ENCODE measurements at places on chromosomes 12 and 14.

GRCh38 chr12:10610188-10610587 lies 3.2 kb downstream of the MAGOHB start:
- DNase-seq: no peak

- DNase-seq: no peak
Measured at GRCh38 chr12:115456946-115457689, 773.1 kb upstream of the TBX3 start.

- no peak for DNase-seq
Measured at GRCh38 chr14:99258876-99259726, 12.9 kb downstream of the BCL11B start.

- no peak for DNase-seq
Measured at GRCh38 chr12:130166306-130166705, 4.0 kb downstream of the FZD10 start.

GRCh38 chr12:3214526-3215365 lies 137.6 kb downstream of the TSPAN9 start:
- DNase-seq: no peak

- peak; percentile 61 for DNase-seq
Measured at GRCh38 chr14:93892923-93893558, 34.1 kb upstream of the FAM181A start.

- no peak for DNase-seq
Measured at GRCh38 chr12:28601570-28602058, 411.4 kb downstream of the CCDC91 start.

- DNase-seq: no peak
Measured at GRCh38 chr12:104212516-104212915, 3.1 kb upstream of the TXNRD1 start.

DNA sequence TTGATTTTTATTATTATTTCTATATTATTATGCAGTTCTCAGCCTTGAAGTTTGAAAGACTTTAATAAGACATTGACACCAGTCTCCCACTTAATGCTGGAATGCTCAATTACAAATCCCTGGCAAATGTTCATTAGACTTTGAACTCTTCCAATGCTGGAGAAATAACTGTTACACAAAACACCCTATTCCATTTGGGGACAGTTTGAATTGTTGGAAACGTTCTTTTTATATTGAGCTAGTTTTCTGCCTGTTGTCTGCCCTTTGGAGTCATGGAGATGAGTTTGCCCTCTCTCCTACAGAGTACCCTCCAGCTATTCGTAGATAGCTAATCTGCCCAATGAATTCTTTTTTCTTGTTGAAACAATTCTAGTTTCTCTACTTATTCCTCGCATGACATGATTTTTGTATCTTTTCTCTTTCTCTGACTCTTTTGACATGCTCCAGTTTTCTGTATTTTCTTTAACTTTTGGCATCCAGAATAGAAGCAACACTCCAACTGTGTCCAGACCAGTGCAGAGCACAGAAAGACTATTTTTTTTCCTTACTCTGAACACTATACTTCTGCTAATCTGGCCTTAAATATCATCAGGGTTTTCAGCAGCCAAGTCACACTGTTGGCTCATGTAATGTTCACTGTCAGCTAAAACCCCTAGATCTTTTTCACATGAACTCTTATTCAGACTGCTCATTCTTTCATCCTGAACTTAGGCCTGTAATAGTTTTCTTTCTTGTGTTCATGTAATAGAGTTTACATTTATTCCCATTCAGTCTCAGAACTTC lies 379.3 kb downstream of the RAD51B start:
- no peak for DNase-seq

DNA sequence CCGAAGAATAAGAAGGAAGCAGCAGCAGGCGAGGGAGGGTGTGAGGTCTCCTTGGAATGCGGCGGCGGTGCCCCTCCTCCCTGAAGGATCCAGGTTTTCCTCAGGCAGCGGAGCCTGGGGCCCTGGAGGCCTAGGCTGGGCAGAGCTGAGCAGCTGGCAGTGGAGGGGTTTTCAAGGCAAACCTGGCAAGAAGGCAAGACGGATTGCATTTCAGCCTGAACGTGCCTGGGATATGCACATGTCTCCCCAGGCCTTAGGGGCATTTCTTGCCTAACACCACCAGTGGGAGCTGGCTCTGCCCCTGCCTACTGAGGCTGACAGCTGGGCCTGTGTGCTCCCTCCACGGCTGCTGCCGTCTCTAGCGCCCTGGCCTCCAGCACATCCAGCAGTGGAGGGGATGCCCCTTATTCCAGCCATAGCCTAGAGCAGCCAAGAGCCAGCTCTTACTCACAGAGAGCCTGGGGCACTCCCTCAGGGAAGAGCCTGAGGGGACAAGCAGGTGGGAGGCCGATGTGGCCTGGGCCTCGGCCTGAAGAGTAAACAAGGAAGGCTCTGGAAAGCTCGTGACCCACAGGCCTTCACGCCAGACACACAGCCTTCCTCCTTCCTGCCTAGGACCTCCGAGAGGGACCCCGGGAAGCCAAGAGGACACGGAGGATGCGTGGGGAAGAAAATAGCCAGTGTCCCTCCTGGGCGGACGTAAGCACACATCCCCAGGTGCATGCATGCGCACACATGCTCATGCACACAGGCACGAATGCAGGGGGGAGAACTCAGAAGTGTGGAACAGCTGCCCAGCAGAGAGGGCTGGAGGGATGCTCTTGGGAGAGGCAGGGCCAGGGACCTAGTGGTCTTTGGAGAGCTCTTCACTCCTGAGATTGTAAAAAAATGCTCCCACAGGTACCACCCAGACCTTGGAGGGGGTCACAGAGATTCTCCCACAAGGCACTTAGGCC lies 23.0 kb upstream of the EIF2B2 start:
- DNase-seq: no peak

DNA sequence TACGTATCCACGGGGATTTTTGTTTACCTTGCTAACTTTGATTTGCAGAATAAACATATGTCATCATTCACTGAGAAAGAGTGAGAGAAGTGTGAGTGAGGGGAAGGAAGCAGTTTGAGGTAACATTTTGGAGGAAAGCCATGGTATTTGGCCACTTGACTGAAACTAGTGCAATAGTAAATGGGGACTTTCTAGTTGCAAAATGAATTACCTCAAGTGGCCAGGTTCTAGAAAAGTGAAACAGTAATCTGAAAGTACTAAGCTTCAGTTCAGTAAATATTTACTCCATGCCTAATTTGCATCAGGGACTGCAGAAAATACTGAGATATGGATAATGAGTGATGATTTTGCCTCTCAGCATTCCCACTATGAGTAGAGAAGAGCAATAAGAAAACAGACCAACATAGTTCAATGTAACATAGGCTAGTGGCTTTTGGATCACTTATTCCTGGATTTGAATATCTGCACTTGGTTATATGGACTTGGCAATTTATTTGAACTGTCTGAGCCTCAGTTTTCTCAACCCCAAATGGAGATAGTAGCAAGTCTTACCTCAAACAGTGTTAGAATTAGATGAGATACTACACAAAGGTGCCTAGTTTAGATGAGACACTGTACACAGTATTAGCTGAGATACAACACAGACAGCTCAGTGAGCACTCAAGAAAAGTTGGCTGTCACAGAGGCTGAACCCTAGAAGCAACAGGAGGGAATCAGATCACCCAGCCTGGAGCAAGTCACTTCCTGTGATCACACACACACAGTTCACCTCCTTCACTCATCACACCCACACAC lies 439.1 kb downstream of the NPAS3 start:
- no peak for DNase-seq

DNA sequence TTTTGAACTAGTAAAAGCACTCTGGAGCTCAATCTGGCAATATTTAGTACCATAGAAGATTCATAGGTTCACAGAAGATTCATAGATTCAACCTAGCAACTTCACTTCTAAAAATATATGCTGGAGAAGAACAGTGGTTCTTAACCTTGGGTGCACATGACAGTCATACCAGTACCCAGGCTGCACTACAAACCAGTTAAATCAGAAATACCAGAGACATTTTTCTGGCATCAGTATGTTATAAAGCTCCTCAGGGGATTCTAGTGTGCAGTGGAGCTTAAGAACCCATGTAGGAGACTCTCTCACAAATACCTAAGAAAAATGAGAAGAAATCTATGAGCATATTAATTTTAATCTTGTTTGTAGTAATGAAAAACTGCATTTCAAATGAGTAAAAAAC lies 46.6 kb downstream of the CNTN1 start:
- no peak for DNase-seq

- no peak for DNase-seq
Measured at GRCh38 chr12:109925185-109925840, 25.2 kb downstream of the TCHP start.

DNA sequence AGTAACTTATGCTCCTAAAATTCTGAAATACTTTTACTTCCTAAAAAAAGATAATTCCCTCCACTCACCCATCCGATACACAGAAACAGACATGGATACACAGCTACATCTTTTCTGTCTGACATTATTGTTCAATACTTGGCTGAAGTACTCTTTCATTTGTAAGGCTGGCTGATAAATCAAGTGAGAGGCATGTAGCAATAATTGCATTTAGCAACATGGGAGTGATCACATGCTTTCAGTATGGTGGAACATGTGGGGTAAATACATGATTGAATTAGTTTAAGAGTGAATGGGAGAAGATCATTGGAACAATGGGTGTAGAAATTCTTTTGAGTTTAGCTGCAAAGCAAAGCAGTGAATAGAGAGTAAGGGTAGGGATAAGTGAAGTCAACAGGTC lies 25.6 kb downstream of the PTPRQ start:
- DNase-seq: no peak

- no peak for DNase-seq
Measured at GRCh38 chr14:54333511-54333910, 63.3 kb upstream of the CDKN3 start.

- DNase-seq: no peak
Measured at GRCh38 chr12:51183816-51184215, 10.9 kb upstream of the TFCP2 start.

DNA sequence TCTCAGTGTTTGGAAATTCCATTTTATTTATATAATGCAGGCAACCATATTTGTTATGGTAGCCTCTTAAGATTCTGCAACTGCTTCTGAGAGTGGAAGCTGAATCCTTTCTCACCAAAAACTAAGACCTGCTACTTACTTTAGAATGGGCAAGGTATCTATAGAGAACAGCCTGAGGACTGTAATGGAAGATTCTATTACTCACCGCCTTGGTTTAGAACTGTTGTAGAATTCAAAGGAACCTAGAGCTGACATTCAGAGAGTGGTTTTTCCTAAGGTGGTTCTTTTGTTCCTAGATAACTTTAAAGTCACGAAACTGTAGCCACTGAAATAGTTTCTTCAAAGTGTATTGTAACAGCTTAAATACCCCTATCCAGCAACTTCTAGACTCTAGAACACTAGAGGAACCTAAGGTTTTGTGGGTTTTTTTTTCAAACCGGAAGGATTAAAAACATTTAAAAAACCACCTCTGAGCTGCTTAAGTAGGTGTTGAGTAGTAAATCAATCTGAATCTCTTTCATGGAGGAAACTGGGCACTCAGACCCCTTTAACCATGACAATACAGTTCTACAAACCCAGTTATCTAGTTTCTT lies 4.2 kb downstream of the TDP1 start:
- DNase-seq: no peak

- DNase-seq: no peak
Measured at GRCh38 chr14:33056213-33056612, 117.5 kb downstream of the NPAS3 start.

DNA sequence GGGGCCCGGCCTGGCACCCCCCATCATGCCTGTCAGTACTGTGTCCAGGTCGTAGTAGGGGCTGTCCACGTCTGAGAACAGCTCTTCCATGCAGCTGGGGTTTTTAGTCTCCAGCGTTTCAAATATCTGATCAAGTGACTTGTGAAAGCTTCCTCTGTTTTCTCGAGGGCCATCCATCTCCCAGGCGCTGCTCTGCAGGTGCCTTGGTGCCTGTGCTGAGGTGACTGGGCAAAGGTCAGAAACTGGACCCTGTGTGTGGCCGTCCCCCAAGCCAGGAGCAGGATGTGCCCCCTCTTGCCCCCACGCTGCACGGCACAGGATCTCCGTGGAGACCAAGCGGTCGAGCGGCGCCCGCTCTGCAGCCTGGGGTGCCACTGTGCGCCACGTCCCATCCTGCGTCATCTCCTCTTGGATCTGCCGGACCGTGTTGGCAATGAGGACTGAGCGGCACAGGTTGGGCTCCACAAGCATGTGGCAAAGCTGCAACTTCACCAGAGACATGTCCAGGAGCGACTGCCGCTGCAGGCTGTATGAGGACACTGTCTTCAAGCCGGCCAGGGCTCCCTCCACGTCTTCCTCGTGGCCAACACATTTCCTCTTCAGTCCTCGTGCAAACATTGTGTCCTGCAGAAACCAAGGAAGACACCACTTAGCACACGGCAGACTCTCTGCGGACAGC lies 9.4 kb downstream of the CDCA4 start:
- DNase-seq: no peak

DNA sequence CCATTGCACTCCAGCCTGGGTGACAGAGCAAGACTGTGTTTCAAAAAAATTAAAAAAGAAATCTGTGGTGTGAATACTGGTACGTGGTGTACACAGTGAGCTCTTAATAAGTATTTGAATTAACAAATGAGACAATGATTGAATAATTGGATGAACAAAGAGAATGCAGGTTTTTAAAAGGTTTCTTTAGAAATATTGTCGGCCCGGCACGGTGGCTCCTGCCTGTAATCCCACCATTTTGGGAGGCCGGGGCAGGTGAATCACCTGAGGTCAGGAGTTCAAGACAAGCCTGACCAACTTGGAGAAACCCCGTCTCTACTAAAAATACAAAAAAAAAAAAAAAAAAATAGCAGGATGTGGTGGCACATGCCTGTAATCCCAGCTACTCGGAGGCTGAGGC lies 6.6 kb downstream of the HIF1A start:
- no peak for DNase-seq

DNA sequence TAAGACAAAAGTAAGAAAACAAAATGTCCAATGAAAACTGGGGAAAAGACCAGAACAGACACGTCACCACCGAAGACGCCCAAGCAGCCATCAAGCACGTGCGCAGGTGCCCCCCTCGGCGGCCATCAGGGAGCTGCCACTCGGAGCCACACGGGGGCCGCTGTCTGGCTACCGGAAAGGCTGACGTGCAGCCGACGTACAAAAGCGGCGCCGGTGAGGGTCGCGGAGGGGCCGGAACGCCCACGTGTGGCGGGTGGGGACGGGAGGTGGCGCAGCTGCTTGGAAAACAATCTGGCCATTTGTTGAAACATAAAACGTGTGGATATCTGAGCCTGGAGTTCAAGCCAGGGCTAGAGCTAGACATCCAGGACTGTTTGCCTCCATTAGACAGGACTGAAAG lies 60.7 kb downstream of the GALNT9 start:
- no peak for DNase-seq

DNA sequence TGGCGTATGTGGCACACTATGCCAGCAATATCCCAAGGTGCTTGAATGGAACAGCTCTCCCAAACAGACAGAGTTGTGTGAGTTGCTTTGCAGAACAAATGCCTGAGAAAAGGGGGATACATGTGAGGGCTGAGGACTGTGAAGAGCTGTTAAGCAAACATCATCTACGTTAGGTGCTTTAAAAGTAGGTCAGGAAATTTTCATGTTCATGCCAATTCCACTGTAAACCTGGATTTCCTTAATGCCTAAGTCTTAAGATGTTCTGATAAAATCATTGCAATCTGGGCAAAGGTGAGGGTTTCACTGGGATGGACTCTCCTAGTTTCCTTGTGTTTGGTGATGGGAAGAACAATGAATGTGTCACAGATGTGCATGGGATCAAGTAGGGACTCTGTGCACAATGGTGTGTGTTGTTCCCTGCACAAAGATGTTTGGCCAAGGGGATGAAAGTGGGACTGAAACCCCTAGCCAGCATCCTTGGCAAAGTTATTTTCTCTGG lies 227.9 kb downstream of the KTN1 start:
- DNase-seq: no peak

GRCh38 chr14:60164712-60165546 lies at the start of gene DHRS7:
TSS of gene DHRS7 (minus strand) at chr14:60165398. CDS start at chr14:60165309, 89 bp downstream.
- DNase-seq: peak; percentile 30

- DNase-seq: no peak
Measured at GRCh38 chr14:52871606-52872005, 79.2 kb downstream of the FERMT2 start.

- DNase-seq: no peak
Measured at GRCh38 chr14:54788701-54789100, 113.9 kb downstream of the GCH1 start.
